Anterior cingulate cortex (tissue), 58 donors: ENCODE measurements at places on chromosomes 6 and 20.

DNA sequence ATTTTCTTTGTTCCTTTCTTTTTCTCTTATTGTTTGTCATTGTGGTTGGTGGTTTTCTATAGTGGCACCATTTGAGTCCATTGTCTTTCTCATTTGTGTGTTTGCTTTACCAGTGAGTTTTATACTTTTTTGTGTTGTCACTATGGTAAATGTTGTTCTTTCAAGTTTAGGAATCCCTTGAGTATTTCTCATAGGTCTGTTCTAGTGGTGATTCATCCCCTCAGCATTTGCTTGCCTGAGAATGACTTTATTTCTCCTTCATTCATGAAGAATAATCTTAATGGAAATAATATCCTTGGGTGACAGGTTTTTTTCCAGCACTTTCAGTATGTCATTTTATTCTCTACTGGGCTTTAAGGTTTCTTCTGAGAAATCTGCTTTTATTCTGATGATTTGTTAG is 209.2 kb upstream of the ASCC3 start:
- no peak for DNase-seq

GRCh38 chr20:2179233-2179580 is 77.6 kb downstream of the STK35 start:
- DNase-seq: no peak

GRCh38 chr20:38633577-38634093 is 32.0 kb downstream of the ARHGAP40 start:
- no peak for DNase-seq

GRCh38 chr20:1660246-1660645 is 2.7 kb upstream of the SIRPG start:
- DNase-seq: no peak

DNA sequence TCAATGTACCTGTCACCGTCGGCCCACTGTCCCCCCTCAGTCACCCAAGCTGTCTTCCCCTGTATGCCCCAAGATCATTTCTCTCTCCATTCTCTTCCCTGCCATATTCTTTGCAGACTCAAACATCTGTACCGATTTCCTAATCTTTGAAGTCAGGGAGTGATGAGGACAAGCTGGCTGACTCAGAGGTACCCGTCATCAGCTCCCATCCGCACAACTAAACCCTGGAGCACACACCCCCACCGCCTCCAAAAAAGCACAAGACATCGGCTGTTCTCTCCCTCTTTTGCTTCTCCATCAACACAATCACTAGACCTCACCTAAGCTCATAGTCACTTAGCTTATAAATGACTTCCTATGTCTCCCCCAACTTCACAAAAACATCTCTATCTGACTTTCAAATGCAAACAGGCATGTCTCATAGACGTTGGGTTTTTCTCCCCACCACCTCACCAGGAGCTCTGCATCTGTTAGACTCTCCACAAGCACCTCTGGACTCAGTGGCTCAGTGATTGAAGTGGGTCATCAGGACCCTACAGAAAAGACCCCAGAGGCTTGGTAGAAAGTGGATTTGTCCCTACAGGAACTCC is 11.5 kb upstream of the NFATC2 start:
- DNase-seq: no peak

DNA sequence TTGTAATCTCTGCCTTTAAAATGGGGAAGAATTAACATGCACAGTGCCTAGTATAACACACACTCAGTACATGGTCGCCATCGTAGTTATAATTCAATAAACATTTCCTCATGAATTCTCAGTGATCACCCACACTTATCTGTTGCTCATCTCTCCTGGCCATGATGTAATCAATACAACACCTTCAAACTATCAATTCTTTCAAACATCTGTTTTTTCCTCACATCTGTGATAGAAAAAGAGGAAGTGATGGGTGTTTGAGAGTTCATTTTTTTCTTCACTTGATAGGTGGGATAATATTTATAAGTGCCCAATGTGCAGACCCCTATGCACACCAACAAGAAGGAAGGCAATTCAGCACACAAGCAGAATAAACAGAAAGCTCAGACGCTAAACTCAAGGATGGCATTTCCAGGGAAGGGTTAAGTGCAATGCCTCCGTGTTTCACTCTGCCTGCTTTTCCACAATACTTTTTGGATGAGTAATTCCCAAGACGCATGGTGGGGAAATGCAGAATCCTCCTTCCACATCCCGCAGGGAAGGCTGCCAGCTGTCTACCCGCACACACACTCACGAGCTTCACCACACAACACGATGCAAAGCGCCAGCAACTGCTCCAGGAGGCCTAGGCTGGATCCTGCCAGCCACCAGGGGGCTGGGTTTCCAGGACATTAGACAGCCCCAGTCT is 100.3 kb downstream of the GMPR start:
- peak; percentile 57 for DNase-seq

GRCh38 chr6:80148220-80148619 is 41.7 kb downstream of the BCKDHB start:
- DNase-seq: no peak

DNA sequence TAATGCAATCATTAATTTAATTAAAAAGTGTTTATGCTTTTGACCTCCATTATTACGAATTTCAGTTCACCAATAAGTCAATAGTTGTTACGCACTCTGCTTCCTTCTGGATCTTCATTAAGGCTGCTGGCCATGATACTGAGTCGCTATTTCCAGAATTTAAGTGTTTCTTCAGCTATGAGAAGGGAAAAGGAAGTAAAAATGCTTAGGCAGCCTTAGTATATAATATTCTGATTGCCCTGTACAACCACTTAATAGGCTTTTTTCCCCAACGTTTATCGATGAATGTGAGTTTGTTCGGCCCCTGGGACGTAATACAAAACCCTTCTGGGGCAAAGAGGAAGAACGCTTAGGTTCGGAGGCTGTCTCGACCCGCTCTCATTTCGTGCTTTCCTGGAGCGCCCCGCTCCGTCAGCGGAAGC is 644 bp downstream of the OARD1 start:
- DNase-seq: no peak

DNA sequence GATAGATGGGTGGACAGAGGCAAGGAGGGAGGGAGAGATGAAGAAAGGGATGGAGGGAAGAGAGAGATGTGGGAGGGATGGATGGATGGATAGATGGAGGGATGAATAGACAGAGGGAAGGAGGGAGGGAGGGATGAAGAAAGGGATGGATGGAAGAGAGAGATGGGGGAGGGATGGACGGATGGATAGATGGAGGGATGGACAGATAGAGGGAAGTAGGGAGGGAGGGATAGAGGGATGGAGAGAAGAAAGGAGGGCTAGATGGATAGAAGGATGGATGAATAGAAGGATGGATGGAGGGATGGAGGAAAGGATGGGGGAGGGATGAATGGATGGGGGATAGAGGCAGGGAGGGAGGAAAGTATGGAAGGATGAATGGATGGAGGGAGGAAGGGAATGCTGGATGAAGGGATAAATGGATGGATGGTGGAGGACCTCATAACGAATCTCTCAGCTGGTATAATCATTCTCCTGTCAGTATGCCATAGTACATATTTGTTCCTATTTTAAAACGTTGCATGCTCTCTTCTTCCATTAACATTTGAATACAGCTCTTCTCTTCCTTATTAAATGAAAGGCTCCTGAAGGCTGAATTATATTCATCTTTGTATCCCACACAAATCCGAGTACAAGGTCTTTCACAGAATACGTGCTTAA is 136.4 kb downstream of the HIVEP2 start:
- no peak for DNase-seq

DNA sequence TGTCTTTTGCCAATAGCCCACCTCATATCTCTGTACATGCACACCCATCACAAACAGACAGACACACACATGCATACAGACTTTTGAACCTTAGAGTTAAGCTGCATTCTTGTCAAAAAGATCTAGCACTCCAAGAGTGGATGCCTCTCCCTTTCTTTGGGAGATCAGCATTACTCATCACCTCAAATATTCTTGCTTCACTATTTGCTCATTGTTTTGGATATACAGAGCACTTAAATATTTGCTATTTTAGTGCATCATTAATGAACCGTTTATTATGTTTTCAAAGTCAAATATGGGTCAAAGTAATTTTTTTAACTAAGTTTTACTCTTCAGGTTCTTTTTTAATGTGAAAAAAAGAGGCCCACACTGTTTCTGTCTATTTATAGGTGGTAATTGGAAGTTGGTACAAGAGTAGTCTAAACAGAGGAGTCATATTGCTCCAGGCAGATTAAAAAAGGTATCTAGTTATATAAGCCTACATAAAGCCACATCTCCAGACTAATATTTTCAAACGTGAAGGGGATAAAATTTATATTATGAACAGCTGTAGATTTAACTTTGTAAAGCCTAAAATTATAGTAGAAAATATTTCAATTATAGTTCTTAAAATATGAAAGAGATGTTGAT is 102.6 kb downstream of the FLRT3 start:
- DNase-seq: no peak

GRCh38 chr20:44187054-44187771 is at the start of gene JPH2:
TSS of gene JPH2 (minus strand) at chr20:44187188. CDS start at chr20:44186705, 483 bp downstream.
- no peak for DNase-seq

GRCh38 chr6:155216312-155217046 is 47.3 kb upstream of the CLDN20 start:
- no peak for DNase-seq

- DNase-seq: no peak
These were observed 87.8 kb downstream of the KIF16B start for GRCh38 chr20:16485401-16485800.

- DNase-seq: no peak
These were observed 310.0 kb upstream of the PRND start for GRCh38 chr20:4411744-4412143.

- DNase-seq: no peak
These were observed 87.0 kb downstream of the OR2B2 start for GRCh38 chr6:27825025-27825793.

GRCh38 chr6:44132476-44132875 is 5.1 kb downstream of the TMEM63B start:
- DNase-seq: no peak

DNA sequence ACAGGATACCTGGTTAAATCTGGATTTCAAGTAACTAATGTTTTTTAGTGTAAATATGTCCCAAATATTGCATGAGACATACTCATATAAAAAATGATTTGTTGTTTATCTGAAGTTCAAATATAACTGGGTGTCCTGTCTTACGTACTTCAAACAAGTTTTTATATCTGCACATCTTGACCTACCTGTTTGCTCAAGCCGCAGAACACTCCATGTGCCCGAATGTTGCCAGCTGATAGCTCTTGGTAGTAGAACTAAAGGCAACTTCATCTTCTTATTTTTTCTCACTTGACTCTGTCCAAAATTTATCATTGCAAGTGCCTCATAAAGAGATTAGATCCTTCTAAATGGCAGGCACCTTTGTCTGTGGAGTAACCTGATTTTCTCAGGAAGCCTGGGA is 39.1 kb upstream of the KLHL31 start:
- DNase-seq: no peak

DNA sequence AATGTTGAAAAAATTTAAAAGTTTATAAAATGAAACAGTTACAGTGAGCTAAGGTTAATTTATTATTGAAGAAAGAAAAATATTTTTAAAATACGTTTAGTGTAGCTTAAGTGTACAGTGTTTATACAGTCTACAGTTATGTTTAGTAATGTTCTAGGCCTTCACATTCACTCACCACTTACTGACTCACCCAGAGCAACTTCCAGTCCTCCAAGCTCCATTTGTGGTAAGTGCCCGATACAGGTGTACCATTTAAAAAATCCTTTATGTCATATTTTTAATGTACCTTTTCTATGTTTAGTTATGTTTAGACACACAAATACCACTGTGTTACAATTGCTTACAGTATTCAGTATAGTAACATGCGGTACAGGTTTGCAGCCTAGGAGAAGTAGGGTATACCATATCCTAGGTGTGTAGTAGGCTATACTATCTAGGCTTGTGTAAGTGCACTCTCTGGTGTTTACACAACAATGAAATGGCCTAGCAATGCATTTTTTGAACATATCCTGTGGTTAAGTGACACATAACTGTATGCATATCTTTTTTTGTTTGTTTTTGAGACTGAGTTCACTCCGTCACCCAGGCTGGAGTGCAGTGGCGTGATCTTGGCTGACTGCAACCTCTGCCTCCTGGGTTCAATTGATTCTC is 26.3 kb downstream of the FLRT3 start:
- DNase-seq: no peak

GRCh38 chr6:42727087-42727611 is 4.8 kb upstream of the PRPH2 start:
- peak; percentile 17 for DNase-seq

- no peak for DNase-seq
These were observed 15.0 kb downstream of the FKBP5 start for GRCh38 chr6:35673755-35674154.
